GOT3 (cell line): ENCODE measurements at places on chromosomes 7 and 10.

DNA sequence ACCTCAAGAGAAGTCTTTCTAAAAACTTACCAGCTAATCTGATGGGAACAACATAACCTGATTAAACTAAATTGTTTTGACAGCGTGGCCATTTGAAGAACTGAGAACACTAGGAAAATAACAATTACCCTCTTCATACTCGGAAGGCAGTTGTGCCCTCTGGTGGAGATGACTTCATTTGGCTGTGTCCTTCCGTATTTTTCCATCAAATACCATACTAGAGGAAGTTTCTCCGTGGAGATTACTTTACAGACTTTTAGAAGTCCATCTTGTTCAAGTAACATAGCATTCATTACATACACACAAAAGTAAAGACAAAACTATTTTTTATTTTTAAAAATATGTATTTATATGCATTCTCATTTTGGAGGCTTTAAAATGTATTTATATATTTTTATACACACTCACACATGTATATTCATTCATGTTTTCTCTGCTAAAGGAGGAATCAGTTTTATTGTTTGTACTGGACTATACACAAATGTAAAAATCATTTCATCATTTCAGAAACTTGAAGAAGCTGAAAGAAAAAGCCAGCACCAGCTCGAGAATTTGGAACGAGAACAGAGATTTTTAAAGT, 25.2 kb downstream of the SMNDC1 start:
- DNase-seq: no peak

DNA sequence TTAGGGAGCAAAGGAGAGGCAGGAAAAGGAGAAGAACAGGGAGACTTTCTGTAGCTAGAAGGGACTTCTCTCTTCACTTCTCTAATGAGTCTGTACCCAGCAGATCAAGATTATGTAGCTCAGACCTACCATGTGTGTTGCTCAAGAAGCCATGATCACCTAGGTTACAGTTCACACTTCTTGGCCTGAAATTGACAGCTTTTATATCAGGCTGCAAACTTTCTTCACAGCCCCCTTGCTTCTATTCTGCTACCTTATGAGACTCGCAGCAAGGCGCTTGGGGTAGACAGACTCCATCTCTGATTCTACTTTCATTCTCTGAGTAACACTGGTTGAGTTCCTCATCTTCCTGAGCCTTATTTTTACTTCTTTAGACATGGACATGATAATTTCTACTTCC, 19.6 kb upstream of the GIMAP2 start:
- no peak for DNase-seq

DNA sequence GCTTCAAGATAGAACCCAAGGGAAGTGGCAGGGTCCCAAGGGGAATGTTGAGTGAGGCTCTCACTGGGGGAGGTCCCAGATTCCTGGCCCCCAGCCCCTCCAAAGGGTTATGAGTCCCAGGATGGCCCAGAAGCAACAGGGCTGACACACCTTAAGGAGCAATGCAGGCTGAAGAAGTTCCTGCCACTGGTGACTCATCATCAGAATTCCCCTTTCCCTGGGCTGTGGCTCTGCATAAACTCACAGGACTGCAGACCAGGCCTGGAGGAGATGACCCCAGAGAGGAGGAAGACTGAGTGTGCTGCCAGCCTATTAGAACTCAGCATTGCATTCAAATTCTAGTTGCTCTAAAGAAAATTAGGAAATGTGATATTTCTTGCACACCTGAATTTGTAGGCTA, 126.7 kb downstream of the DPP6 start:
- no peak for DNase-seq

- no peak for DNase-seq
Observed at GRCh38 chr7:34396437-34397064, 261.5 kb upstream of the NPSR1 start.

DNA sequence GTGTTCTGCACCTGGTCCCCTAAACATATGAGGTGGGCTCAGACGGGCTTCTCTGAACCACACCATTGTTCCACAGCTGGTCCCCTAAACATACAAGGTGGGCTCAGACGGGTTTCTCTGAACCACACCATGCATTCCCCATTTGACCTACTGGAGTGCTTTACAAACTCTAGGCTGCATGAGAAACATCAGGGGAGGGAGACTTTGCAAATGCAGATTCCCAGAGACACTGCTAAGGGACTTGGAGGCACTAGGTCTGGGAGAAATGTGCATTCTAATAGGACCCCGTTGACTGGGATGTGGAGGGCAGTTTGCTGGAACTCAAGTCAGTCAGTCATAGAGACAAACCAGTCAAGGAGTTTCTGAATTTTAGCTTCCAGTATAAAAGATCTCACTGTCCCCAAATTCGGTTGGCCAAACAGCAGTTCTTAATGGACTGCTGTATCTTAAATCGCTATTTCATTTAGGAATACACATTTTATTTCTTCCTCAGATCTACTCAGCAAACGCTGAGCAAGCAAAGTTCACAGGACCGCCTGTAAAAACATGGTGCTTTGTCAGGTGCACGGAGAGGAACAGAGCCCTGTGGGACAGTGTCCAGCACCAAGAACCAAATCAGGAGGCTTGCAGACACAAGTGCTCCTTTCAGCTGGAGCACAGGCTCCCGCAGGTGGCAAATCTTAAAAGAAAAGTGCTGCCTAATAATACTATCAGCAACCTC, 198.8 kb downstream of the SFMBT2 start:
- no peak for DNase-seq

DNA sequence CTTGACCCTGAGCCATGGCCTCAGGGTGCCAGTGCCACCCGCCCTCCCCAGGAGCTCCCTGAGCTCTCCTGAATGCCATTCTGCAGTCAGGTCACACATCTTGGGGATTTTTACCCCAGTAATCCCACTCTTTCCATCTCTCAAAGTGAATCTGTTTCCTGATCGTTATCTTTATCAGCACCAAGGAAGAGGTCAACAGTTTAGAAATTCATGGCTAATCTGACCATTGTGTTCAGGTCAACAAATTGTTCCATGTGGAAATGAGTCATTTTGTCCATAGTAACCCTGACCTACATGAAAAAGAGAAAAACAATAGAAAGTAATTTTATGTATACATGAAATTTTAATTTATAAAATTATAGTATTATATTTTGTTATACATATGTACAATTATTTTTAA, 28.8 kb upstream of the ZNF488 start:
- DNase-seq: no peak
